ENCODE measurements at places on chromosomes 3 and 15. TPM values are rescaled to one million over a fixed set of nuclear protein-coding genes. Genes with fewer than 3 reads are reported as not detected.

- DNase-seq: no peak
Measured at GRCh38 chr3:172522871-172523818, at the start of gene TNFSF10. TSS of gene TNFSF10 (minus strand) at chr3:172523430. CDS start at chr3:172523384, 46 bp downstream.

DNA sequence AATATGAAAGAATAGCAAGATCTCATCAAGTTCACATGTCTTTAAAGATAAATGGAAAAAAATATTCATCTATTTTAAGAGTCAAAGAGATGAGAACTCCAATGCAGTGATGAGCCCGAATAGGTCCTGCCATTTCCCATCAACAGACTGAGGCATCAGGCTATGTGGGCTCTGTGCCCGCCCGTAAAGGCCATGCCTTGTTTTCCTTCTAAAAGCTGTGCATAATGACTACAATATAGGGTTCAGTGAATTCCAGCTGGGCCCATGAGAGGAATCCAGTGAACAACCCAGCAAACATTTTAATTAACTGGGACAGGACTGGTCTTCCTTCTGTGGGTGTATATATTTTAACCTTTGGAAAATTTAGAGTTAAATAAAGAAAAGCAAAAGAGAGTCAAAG, 44.6 kb downstream of the RASGRP1 start:
- no peak for DNase-seq

DNA sequence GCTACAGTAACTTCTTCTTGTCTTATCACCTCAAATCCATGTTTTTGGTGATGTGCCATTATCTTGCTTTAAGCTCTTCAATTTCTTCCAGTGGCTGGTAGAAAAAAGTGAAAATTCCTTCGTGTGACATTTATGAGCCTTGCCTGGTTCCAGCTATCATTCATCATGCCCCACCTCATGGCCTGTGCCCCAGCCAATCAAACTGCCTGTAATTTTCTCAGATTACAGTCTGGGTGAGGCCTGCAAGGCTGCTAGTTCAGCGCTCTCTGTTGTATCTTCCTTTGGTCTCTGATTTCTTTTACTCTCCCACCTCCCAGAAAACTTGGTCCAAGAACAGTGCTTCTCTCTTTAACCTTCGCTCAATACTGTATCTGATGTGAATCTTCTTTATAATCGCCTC, 249.3 kb upstream of the ZNF717 start:
- no peak for DNase-seq

GRCh38 chr15:99703603-99704443, 29.4 kb downstream of the LYSMD4 start:
- DNase-seq: peak; percentile 90

DNA sequence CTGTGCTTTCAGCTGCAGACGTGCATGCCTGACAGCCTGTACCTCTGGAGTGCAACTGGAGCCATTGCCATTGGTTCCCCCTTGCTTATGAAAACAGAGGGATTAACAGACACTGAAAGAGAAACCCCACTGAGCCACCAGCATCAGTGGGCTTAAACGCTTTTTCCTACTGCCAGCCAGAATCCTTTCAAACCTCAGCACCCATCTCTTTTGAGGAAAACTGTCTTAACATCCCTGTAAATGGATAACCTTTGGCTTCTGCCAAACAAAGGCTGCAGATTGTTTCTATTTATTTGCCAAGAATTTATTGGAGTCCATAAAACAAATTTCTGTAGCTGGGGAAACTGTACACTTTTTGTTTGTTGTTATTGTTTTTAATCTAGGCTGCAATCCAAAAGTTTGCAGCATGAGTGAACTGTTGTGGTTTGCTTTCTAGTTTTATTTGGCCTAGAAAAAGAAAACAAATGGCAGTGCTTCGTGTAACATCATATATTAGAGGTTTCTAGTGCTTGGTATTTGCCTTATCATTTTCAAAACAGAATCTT, 369.2 kb upstream of the IL12A start:
- no peak for DNase-seq

- DNase-seq: no peak
Measured at GRCh38 chr3:111963424-111963823, 15.4 kb upstream of the ABHD10 start.

DNA sequence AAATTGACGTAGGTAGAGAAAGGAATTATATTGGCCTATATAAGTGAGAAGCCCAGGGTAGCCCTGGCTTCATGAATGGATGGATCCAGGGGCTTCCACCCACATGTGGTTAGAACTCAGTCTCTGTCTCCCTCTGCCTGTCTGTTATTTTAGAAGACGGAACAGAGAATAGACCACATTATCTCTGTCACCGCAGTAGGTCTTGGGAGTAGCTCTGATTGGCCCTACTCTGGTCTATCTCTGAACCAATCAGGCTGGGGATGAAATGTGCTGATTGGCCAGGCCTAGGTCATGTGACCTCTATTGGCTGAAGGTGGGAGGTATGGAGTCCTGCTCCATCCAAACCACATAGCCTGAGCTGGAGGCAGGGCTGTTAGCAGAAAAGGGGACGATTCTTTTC, 143.0 kb upstream of the PRR23C start:
- DNase-seq: no peak

DNA sequence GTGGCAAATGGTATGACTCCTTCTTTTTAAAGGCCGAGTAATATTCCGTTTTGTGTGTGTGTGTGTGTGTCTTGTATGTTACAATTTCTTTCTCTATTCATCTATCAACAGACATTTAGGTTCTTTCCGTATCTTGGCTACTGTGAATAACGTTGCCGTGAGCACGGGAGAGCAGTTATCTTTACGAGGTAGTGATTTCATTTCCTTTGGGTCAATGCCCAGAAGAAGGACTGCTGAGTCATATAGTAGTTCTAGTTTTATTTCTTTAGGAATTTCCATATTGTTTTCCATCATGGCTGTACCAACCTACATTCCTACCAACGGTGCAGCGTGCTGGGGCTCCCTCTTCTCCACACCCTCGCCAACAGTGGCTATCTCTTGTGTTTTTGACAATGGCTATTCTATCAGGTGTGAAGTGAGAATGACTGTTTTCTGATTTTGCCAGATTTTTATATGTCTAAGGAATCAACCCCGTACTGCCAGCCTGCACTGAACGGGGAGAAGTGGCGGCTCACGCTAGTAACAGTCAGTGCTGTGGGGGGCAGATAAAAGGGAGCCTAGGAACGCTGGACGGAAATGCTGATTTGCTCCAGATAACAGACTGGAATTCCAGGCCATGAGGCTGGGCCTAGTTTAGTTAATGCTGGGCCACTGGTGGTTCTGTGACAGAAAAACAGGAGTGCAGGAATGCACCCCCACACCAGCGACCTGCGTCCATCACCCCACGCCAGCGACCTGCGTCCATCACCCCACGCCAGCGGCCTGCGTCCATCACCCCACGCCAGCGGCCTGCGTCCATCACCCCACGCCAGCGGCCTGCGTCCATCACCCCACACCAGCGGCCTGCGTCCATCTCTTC, 168.1 kb downstream of the XXYLT1 start:
- DNase-seq: peak; percentile 55

DNA sequence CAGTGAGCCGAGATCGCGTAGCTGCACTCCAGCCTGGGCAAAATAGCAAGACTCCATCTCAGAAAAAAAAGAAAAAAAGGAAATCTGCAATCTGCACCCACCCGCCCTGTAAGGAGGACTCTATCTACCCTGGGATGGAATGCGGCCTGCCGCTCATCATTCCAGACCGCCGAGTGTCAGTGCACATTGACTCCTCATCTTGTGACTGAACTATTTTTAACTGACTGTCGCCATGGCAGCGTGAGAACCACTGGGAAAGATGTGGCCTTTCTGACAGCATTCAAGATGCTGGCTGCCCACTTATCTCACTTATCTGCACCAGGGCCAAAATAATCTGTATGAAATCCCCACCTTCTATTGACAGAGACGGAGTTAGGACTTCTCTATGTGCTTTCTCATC, 38.8 kb upstream of the ANKRD34C start:
- no peak for DNase-seq

DNA sequence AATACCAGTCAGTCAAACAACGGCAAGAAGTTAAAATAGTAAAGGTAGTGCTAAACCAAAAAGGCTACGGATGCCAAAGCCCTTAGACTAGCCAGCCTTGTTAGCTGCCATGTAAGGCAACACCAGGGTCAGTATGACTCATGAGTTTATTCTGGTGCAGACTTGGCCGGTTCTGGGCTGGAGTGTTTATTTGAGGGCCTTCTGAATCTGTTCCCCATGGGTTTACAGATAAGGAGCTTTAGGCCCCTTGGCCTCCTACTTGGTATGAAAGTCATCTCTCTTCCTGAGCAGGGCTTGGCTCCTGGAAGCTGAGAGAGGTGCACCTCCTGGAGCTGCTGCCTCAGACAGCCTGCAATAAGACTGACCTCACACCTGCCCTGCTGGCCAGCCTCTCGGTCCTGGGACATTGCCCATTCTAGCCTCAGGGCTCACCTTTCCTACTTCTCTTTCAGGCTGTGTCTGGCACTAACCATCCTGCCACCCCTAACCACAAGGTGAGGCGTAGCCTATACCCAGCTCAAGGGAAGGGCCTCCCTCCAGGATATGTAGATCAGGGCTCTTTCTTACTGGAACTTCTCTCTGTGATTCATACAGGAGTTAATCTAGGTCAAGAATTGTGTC, 10.4 kb upstream of the RTP1 start:
- DNase-seq: no peak

- DNase-seq: no peak
Measured at GRCh38 chr3:27730774-27731659, 8.9 kb upstream of the EOMES start.

DNA sequence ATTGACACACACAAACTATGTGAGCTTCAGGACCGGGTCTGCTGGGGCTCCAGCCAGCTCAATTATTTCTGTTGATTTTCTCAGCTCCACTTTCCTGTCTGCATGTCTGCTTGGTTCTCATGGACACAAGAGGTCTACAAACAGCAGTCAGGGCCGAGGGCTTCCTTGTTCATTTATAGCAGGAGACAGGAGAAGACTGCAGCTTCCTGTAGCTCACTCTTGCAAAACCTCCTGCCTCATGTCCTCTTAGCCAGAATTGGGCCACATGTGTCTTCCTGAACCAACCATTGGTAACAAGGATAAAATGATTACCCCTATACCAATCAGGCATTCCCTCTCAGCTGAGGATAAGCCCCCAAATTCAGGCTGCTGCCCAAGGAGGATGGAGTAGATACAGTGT, 182.8 kb downstream of the TLE3 start:
- DNase-seq: no peak

DNA sequence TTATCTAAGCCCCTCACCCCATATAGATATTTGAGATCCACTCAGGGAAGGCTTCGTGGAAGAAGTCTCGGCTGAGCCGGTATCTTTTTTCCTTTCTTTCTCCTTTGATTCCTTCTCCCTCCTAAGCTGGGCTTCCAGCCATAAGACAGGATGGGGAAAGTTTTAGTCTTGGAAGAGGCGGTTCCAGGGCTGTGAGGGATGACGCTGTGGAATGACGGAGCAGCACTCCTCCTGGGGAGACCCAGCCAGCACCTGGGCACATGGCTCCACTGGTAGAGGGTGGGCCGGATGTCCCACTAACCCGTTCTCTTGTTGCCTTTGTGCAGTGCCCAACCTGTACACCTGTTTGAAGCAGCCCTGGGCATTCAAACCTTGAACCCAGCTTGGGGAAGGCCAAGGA, 43.2 kb upstream of the FAM107A start:
- no peak for DNase-seq

- DNase-seq: no peak
Measured at GRCh38 chr3:170228093-170228766, 6.0 kb downstream of the PRKCI start.

DNA sequence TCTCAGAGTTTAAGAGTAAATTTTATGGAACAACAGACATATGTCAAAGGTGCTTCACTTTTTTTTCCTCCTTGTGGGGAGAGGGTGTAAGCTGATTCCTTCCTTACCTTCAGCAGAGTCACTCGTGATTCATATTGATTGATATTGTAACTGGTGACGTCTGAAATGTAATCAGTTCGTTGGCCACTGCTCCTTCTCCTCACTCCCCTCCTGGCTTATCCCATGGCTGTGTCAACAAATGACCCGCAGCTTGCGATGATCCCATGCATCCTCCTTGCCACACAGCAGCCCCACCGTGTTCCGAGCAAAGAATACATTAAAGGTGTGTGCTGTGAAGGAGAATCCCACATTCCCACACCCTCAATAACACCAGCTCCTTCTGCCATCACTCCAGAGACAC, 7.3 kb downstream of the MGLL start:
- no peak for DNase-seq

RETNLB gene
- total RNA-seq: not detected

CAMK1 gene
- 24.6 TPM for total RNA-seq

CRABP1 gene
- 9.0 TPM for total RNA-seq

ACOX2 gene
- 15.8 TPM for total RNA-seq

IL20RB gene
- total RNA-seq: 15.8 TPM

All from skin of body (tissue), 3 donors.